Thoracic aorta (tissue), 2 donors: ENCODE measurements at places on chromosomes 5 and 9.
A peak's percentile ranks its signal among the peaks of the same experiment; 100 is the strongest.

GRCh38 chr5:33501260-33501659 lies 60.5 kb downstream of the TARS1 start:
- no peak for DNase-seq
- H3K4me1 ChIP-seq, result no peaks in the 10 kb centered on the region

DNA sequence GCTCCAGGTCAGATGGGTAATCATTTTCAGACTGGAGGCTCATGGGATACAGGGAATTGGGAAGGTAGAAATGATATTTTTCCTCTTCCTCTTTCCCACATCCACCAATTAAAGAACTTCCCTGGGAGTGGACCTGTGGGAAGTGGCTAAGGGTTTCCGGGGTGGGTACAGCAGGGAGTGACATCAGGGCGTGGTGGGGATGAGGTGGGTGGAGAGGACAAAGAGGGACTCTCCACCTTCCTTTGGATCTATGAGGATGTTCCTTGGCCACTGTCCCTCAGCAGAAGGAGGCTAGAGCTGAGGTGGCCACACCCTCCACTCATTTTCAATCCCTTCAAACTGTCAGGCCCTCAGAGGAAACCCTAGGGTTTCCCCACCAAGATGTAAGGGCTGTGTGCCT lies 54.7 kb downstream of the IRF1 start:
- H3K27ac ChIP-seq, result no peak overlapping the region
- no peaks in the 10 kb centered on the region for H3K27me3 ChIP-seq
- H3K4me3 ChIP-seq, result no peak overlapping the region

GRCh38 chr5:664994-665360 lies 28.2 kb downstream of the TPPP start:
- no peak overlapping the region for H3K4me3 ChIP-seq
- H3K4me1 ChIP-seq, result no peaks in the 10 kb centered on the region
- no peak for DNase-seq
- no peak overlapping the region for H3K27ac ChIP-seq
- peaks cover 20% of the 10 kb centered on the region for H3K36me3 ChIP-seq
- H3K27me3 ChIP-seq, result no peaks in the 10 kb centered on the region

GRCh38 chr9:111438541-111439235 lies 45.5 kb downstream of the ECPAS start:
- no peak overlapping the region for H3K4me3 ChIP-seq
- no peak for DNase-seq
- peaks cover 31% of the 10 kb centered on the region for H3K36me3 ChIP-seq
- H3K27ac ChIP-seq, result no peak overlapping the region

- H3K4me3 ChIP-seq, result no peak overlapping the region
- H3K36me3 ChIP-seq, result no peaks in the 10 kb centered on the region
- DNase-seq, result no peak
- no peak overlapping the region for H3K27ac ChIP-seq
- no peaks in the 10 kb centered on the region for H3K27me3 ChIP-seq
These were observed 551.8 kb upstream of the TYRP1 start for GRCh38 chr9:12141422-12141821.

- H3K4me1 ChIP-seq, result no peaks in the 10 kb centered on the region
- no peaks in the 10 kb centered on the region for H3K36me3 ChIP-seq
- DNase-seq, result no peak
- no peak overlapping the region for H3K4me3 ChIP-seq
These were observed 823.6 kb upstream of the ARRDC3 start for GRCh38 chr5:92206681-92207080.

- no peak for DNase-seq
- H3K36me3 ChIP-seq, result no peaks in the 10 kb centered on the region
- H3K4me3 ChIP-seq, result no peak overlapping the region
These were observed 48.2 kb upstream of the JAK2 start for GRCh38 chr9:4936823-4937222.

GRCh38 chr5:143757116-143757515 lies 54.8 kb upstream of the HMHB1 start:
- no peak for DNase-seq
- no peak overlapping the region for H3K27ac ChIP-seq
- no peaks in the 10 kb centered on the region for H3K4me1 ChIP-seq
- no peaks in the 10 kb centered on the region for H3K36me3 ChIP-seq

DNA sequence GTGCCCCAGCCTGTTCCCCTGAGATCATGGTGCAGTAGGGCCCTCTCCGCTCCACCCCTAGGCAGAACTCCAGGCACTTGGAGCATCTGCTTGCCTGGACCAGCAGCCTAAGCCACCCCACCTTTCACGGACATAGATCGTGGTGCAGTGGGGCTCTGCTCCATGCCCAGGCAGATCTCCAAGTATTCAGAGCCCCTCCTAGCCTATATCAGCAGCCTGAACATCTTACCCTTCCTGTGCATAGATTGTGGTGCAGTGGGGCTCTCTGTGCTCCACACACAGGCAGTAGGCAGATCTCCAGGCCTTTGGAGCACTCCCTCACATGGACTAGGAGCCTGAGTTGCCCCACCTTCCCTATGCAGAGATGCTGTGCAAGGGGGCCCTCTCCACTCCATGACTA lies 103.0 kb downstream of the GLIS3 start:
- DNase-seq, result no peak
- no peaks in the 10 kb centered on the region for H3K27me3 ChIP-seq
- no peak overlapping the region for H3K4me3 ChIP-seq
- no peak overlapping the region for H3K27ac ChIP-seq
- peaks cover 3% of the 10 kb centered on the region for H3K36me3 ChIP-seq

GRCh38 chr9:115313545-115313944 lies 195.6 kb upstream of the TNC start:
- no peak overlapping the region for H3K27ac ChIP-seq
- H3K4me1 ChIP-seq, result peaks cover 28% of the 10 kb centered on the region
- no peaks in the 10 kb centered on the region for H3K36me3 ChIP-seq
- no peak for DNase-seq
- no peaks in the 10 kb centered on the region for H3K27me3 ChIP-seq
- no peak overlapping the region for H3K4me3 ChIP-seq

DNA sequence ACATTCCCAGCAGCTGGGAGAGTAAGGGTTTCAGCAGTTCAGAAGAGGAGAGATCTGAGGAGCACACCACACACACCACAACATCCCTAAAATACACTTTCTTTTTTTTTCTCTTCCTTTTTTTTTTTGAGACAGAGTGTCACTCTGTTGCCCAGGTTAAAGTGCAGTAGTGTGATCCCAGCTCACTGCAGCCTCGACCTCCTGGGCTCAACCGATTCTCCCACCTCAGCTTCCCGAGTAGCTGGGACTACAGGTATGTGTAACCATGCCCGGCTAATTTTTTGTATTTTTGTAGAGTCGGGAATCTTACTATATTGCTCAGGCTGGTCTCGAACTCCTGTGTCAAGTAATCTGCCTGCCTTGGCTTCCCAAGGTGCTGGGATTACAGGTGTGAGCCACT lies 9.7 kb upstream of the UBAP1 start:
- no peak for DNase-seq
- no peaks in the 10 kb centered on the region for H3K27me3 ChIP-seq
- no peaks in the 10 kb centered on the region for H3K4me1 ChIP-seq
- no peaks in the 10 kb centered on the region for H3K36me3 ChIP-seq
- no peak overlapping the region for H3K27ac ChIP-seq

GRCh38 chr9:131080589-131080988 lies 15.7 kb upstream of the AIF1L start:
- no peak for DNase-seq
- no peaks in the 10 kb centered on the region for H3K36me3 ChIP-seq
- no peak overlapping the region for H3K27ac ChIP-seq

DNA sequence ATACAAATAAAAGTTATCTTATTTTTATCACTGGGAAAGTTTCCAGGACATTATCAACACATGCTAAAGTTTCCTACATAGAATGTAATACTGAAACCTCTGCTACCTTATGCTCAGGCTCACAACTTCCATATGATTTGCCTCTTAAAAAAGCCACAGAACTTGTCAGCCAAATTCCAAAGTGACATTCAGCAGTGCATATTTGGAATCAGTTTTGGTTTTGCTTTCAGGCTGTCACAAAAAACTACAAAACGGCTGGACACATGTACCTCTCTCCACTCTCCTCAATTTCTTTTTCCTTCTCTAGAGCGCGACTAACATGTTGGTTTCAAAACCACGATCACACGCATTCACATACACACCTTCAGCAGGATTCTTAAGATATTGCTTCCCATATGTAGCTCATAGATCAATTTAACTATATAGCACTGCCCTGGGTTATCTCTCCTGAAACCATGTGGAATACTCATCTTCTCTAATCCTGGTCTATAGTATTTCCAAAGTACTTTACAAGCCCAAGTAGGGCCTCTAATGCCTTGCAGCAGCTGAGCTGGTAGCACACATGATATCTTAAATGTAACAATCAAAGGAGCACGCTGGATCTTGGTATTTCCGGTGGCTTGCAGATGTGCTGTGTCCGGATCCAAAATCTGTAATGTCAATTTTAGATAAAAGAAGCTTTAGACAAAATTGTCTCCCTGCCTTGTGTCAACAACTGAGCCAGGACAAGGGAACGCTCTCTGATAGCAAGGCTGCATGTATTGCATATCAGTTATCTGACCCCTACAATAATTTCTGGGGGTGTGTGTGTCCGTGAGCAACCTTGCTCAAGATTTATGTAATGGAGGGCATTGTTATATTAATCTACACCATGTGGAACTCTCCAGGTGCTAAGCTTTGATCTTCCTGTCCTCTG lies 203.2 kb downstream of the DMRT2 start:
- no peaks in the 10 kb centered on the region for H3K4me1 ChIP-seq
- no peaks in the 10 kb centered on the region for H3K36me3 ChIP-seq
- no peak overlapping the region for H3K4me3 ChIP-seq
- no peak overlapping the region for H3K27ac ChIP-seq

DNA sequence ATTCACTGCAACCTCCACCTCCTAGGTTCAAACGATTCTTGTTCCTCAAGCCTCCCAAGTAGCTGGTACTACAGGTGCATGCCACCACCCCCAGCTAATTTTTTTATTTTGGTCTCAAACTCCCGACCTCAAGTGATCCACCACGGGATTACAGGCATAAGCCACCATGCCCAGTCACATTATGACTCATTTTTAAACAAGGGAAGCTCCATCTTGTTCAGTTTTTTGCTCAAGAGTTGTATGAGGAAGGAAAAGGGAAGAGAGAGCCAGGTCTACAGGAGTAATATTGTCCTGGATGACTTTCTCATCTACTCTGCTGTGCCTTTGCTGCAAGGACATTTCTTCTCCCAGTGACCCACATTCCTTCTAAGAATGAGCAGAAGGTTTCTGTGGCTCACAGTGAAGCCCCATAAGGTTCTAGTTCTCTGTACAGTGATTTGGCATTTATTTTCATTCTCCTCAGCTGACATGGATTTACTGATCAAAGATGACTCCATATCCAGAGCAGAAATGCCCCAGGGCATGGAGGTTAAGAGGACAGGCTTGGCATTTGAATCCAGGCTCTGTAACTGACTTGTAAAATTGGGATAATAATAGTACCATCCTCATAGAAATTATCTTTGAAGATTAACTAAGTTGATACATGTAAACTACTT lies 153.5 kb downstream of the CDH6 start:
- H3K27me3 ChIP-seq, result no peaks in the 10 kb centered on the region
- no peaks in the 10 kb centered on the region for H3K4me1 ChIP-seq
- DNase-seq, result no peak
- H3K4me3 ChIP-seq, result no peak overlapping the region

- H3K36me3 ChIP-seq, result no peaks in the 10 kb centered on the region
- no peaks in the 10 kb centered on the region for H3K4me1 ChIP-seq
- no peaks in the 10 kb centered on the region for H3K27me3 ChIP-seq
- no peak for DNase-seq
These were observed 414.4 kb downstream of the BRINP1 start for GRCh38 chr9:118954857-118955256.

DNA sequence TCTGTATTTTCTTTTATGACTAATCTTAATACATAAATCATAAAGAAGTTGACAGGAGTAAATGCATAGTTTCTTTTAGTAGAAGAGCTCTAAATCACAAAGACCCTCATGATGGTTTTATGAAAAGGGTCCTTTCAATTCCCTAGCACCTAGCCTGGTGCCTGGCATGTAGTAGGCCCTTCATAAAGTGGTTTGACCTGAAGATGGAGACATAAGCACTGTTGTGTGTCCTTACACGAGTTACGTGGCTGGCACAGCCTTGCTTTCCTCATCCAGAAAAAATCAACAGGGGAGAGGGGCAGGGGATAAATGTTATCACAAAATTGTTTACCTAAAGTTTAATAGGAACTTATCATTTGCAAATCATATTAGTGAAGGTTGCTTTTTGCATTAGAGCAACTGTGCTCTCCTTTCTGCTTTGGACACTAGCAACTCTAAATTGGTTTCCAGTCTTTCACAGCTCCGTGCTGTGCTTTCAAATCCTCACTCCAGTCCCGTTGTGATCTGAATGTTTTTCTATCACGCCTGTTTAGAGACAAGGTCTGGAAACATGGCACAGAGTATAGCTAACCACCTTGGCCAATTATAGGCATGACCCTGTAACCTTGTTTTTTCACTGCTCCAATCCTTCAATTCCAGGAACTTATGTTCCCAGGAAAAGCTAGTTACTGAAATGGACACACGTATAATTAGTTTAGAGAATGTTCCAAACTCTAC lies 55.7 kb downstream of the ARL15 start:
- H3K27me3 ChIP-seq, result no peaks in the 10 kb centered on the region
- no peak overlapping the region for H3K27ac ChIP-seq
- no peaks in the 10 kb centered on the region for H3K36me3 ChIP-seq
- no peak for DNase-seq
- H3K4me1 ChIP-seq, result peaks cover 7% of the 10 kb centered on the region
- H3K4me3 ChIP-seq, result peak overlapping the region; percentile 53

- H3K4me1 ChIP-seq, result no peaks in the 10 kb centered on the region
- H3K27me3 ChIP-seq, result no peaks in the 10 kb centered on the region
These were observed 80.5 kb downstream of the IRX2 start for GRCh38 chr5:2670940-2671339.

DNA sequence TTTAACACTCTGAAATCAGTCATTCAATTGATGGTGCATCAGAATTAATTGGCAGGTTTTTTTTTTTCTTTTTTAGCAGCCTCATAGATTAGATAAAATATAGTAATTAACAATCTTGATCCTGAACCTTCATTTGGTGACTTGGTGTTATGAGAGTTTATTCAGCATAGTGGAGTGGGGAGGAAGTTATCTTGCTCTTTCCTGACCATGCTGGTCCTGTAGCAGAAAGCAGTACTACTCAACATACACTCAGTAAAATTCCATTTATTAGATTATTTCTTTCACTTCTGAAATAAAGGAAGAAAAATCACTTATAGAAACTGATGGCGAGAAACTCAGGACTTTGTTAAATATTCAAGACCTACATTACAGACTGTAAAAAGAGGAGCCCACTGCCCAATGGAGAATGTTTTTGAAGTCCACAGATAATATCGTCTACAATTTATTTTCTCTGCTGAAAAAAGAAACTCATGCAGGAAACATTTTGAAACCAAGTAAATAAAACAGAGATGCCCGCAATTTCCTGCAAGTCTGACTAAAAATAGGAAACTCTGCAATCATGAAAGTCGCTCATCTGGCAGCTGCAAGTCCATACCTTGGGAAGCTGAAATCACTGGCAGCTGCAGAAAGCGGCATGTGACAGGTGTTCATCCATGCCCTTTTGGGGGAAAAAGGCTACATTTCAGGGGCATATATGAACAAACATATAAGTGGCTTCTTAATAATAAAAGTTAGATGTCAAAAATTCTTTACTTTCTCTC lies 233.2 kb upstream of the RFX3 start:
- H3K4me1 ChIP-seq, result peaks cover 4% of the 10 kb centered on the region
- no peaks in the 10 kb centered on the region for H3K27me3 ChIP-seq
